Ascending aorta (tissue), 2 donors: ENCODE measurements at places on chromosomes 7 and 10. TPM values are rescaled to one million over a fixed set of nuclear protein-coding genes. Genes with fewer than 3 reads are reported as not detected.

The PSD gene
- total RNA-seq, result not detected

The CACNA2D1 gene
- 17.3 TPM for total RNA-seq

DNA sequence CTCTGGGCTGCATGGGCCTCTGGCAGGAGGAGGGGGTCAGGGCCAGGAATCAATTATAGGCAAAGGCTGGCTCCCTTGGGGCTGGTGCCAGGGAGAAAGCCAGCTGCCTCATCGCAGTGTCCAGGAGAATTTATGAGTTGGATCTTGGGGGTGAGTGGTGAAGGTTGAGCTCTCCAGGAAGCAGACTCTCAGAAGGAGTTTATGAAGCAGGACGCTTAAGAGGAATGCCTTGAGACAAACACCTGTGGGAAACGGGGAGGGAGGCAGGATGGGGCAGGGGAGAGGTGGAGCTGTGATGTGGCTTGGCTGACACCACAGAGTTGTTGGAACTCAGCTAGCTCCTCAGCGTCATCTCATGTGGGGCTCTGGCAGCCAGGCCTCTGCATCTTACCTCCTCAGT lies 428.5 kb downstream of the RPS24 start:
- no peak for DNase-seq

DNA sequence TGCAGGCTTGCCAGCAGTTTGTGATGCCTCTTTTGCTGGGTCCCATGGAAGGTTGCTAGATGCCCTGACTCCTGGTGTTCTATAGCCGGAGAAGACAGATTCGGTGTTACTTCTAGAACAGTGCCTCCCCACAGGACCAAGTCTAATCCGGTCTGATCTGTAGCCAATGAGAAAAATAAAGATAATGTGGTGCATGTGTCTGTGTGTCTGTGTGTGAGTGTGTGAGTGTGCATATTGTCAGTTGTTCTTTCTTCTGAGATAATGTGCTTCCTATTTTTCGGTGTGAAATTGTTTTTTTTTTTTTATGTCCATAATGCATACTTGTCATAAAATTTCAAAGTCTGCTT lies 29.7 kb upstream of the ZNRF2 start:
- DNase-seq, result no peak

- peak; percentile 68 for DNase-seq
These were observed 7.1 kb downstream of the ERV3-1 start for GRCh38 chr7:64999165-65000004.

DNA sequence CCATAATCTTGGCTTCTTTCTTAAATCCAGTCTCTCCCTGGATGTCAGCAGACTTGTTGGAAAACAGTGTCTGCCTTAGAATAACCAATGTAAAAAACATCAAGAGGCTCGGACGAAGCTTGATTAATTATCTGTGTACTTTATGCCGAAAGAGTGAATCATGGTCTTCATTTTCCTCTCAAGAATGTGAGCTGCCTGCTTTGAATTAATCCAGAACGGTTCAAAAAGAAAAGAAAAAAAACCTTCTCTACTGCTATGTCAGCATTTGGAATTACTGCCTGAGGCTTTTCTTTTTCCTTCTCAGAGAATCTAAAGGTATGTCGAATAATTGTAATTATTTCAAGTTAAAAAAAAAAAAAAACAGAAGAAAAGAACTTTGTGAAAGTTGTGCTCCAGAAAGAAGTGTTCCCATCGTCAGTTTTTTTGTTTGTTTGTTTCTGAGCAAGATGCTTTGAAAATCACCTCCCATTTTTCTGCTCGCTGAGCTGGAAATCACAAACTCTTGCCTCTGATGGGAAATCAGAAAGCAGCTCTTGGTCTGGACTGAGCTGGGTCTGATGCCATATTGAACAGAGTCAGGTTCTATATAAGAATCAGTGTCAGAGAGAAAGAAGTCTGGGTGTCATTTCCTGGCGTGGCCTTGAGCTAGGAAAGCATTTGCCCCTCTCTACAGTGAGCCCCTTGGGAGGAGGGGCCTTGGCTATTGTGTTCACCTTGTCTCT lies 20.2 kb downstream of the PLPP4 start:
- no peak for DNase-seq

- DNase-seq, result no peak
These were observed 2.1 kb upstream of the CRHR2 start for GRCh38 chr7:30684351-30684750.

- no peak for DNase-seq
These were observed 2.4 kb downstream of the PWWP2B start for GRCh38 chr10:132399117-132400035.

DNA sequence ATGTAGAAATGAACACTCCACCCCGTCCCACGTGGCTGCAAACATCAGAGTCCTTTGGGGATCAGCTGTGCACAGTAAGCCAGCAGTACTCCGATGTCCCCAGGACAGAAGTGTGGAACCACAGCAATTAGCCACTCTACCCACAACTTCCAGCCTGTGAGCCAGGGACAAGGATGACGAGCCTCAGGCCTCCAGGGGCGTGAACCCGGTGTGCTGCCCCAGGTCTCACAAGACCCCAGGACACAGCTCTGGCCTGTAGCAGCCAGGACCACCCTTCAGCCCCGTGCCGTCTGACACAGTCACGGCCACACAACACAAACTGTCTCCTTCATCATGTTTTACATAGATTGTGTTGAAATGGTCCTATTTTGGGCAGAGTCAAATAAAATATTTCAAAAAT lies 113.0 kb upstream of the DIP2C start:
- peak; percentile 50 for DNase-seq

DNA sequence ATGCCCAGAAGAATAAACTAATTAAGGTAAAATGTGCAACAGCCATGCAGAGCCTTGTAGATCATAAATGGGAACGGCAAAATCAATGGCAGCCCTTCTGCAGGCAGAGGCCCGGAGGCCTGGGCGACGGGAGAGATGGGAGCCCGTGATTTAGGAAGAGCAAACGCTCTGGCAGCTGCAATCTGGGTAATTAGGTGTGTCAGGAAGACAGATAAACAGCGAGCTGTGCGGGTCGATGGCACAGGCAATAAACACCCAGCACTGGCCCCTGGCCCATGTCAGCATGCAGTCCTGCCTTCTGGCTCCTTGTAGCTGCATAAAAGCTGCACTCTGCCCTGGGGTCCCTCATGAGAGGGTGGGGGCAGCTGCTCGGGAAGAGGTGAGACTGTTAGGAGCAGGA lies 78.0 kb downstream of the GOLGA7B start:
- no peak for DNase-seq

DNA sequence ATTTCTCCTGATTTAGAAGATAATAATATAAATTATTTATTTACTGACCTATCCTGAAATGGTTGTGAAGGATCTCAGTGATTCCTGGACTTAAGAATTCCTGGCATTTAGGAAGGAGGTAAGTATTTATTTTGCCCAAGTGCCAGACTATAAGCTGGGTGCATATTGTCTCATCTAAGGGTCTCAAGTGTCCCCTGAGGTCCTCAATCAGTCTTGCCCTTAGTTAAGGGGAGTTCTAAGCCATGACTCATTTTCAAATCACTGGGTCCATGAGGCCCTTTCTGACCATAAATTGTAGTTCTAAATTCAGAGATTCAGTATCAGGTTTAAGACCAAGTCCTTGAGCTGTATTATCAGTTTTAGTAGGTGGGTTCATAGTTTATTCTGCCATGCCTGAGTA lies 251.6 kb upstream of the MEOX2 start:
- DNase-seq, result no peak

DNA sequence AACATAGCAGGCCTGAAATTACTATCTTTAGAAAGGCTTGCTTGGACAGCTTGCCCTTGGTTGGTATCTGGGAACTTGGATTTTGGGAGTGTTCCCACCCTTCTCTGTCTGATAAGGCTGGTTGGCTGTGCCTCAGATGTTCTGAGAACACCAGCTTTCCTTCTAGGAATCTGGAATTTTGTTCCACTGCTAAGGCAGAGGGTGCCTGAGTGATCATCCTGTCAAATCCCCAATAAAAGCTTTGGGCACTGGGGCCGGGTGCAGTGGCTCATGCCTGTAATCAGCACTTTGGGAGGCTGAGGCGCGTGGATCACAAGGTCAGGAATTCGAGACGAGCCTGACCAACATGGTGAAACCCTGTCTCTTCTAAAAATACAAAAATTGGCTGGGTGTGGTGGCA lies 5.0 kb downstream of the TRUB1 start:
- DNase-seq, result no peak

DNA sequence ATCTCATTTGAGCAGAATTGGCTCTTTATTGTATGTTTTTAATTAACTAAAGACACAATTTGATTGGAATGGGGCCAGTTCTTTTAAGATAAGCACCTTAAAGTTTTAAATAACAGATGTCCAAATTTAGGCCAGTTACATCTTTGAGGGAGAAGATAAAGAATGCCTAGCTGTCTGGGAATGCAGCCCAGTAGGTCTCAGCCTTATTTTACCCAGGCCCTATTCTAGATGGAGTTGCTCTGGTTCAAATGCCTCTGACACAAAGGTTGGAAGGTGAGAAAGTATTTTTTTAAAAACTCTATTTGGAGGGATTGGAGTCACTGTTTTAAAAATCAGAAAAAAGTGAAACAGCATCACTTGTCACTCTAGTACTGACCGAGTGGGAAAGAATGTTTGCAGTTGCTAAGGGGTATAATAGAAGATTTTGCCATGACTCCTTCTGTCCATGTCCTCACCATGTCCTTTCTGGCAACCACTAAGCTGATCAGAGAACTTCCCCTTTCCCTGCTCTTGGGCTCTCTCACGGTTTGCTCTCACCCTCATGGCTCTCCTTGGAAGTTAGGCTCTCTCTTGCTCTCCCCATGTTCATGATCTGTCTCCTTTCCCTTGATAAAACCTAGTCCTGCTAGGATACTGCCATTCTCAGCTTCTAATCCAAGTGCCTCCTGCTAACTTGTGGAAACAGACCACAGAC lies 238.2 kb upstream of the AGK start:
- DNase-seq, result no peak

DNA sequence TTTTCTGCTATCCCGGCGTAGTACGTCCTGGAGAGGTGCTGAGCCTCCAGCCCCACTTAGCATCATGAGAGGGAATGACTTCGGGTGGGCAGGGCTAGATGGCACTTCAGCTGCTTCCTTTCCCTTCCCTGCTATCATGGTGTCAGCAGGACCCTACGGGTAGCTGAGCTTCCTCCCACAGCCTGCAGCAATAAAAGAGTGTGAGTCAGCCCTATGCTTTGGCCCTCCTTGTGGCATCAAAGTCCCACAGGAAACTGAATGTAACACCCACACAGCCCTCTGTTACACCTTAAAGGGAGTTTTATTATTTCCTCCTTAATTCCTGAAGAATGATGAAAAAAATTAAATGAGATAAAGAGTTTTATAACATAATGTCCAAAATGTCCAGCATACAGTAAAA lies 458.1 kb downstream of the RPS24 start:
- no peak for DNase-seq

- DNase-seq, result no peak
These were observed 70.9 kb downstream of the CCDC7 start for GRCh38 chr10:32516567-32517495.

DNA sequence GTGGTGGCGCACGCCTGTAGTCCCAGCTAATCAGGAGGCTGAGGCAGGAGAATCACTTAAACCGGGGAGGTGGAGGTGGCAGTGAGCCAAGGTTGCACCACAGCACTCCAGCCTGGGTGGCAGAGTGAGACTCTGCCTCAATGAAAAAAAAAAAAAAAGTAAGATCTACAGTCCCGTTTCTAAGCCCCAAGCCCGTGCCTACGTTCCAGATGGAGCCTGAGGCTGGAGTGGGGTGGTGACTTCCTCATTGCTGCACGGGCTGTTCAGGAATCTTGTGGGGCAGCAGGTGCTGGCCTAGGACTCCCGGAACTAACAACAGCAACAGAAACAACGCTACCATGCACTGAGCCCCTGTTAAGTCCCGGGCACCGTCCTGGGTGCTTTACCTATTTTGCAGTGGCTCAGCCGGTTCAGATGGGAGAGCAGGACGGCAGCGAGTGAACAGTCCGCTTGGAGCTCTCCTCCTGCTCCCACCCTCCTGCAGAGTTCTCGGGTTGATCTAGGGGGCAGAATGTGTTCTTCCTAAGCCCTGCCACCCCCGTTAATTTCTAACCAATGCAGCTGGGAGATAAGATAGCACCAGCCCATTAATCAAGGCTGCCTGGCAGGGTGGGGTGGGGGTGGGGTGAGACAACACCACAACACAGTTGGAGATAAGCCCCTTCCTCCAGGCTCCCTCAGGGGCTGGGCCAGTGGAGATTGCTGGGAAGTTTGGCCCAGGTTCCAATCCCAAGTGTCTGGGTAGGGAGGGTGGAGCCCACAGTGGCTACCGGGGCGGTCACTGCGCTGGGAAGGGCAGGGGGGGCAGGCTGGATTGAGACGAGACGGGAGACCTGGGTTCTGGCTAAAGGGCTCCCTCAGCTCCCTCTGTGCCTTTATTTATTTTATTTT lies 17.0 kb upstream of the SFRP5 start:
- no peak for DNase-seq
